ENCODE measurements at places on chromosomes 1 and 21.

DNA sequence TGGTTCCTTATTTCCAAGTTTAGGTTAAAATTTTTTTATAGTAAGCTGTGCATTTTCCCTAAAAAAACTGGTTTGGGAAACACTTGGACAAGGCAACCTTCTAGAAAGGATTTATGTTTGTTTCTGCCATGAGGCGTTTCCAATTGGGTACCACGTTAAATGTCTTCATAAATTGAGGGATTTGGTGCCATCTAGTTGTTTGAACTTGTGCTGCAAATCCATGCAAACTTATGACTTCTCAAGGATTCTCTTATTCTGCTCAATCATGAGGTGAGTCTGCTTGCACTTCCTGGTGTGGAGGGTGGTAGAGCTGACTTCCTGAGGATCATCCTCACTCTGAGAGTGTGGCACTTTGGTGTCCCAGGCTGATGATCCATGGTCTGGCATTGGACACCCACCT lies 123.3 kb downstream of the PCNX2 start:
- DNase-seq = no peak

- DNase-seq = peak; percentile 55
Observed at GRCh38 chr21:25568246-25568645, 39.0 kb downstream of the MRPL39 start.

DNA sequence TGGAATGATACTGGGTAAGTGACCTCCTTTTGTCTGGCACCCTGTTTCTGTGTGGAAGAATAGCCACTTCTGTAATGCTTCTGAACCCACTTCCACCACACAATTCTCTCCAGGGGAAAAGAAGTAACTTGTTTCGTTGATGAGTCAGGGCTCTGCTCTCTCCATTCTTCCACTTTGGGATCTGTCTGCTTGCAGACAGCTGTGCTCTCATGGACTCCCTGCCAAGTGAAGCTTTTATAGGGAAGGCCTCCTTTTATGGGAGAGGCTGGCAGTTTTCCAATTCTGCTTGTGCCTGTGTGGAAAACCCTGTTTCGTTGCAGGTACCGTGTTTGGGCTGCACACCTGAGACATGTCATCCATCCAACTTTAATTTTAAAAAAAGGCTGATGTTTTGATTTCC lies 130.7 kb downstream of the GIPC2 start:
- DNase-seq = no peak

GRCh38 chr1:182122913-182123260 lies 61.4 kb upstream of the ZNF648 start:
- DNase-seq = no peak

DNA sequence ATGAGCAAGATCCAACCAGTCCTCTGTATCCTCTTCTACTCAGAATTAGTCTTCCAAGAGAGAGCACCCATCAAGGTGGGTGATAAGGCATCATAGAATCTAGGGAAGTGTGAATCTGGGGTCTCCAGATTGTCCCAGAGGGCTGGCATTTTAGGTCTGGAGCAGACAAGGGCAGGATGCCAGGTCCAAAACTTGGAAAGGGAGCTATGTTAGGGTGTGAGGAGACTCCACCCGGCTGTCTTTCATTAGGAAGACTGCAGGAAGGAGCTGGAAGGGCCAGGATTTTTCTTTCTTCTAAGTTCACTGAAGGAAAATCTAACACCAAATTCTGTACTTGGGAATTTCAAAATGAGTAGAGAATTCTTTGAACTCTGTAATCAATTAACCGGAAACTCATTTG lies 86.1 kb upstream of the BMP8A start:
- no peak for DNase-seq

DNA sequence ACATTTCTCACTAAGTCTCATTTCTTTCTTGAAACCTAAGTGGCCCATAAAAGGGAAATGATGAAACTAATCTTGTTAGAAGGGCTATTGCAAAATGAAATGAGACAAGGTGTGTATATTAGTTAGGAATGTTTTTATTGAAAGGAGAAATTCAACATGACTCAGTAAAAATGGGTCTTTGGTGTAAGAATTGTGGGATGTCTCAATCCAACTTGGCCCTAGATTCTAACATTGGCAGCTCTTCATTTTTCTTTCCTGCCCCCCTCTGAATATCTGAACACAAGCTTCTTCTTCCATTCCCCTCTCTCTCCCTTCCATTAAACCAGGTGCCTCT lies 26.8 kb upstream of the TARBP1 start:
- no peak for DNase-seq

All from activated CD4-positive, alpha-beta T cell treated with anti-CD3 and anti-CD28 coated beads for 36 hours (primary cell).